ENCODE measurements at places on chromosomes 1 and 21.

- no peak for DNase-seq
Observed at GRCh38 chr1:116259663-116260062, 113.4 kb upstream of the ATP1A1 start.

- peak; percentile 49 for DNase-seq
Observed at GRCh38 chr1:200880212-200880611, 7.4 kb downstream of the GPR25 start.

- peak; percentile 52 for DNase-seq
Observed at GRCh38 chr1:236699366-236699765, 13.1 kb downstream of the ACTN2 start.

GRCh38 chr1:56345831-56346230 lies 233.5 kb downstream of the PLPP3 start:
- DNase-seq: no peak

DNA sequence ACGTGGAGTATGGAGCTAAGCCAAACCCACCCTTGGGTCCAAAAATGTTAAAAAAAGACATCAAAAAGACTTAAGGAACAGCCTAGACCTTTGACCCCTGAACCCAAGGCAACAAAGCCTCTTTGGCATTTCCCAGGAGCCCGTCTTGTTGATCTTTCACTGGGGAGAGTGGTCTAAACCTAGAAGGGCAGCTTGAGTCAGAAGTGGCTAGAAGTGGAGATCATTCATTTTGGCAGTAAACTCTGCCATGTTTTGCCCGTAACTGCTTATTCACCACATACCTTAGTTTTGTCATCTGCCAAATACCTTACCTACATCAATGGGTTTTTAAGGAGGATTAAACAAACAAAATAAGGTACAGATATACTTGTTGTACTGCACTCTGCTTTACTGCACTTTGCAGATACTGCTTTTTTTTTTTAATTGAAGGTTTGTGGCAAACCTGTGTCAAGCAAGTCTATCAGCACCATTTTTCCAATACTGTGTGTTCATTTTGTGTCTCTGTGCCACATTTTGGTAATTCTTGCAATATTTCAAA lies 1.7 kb upstream of the CTSE start:
- no peak for DNase-seq
